Uterus (tissue), 4 donors: ENCODE measurements at places on chromosomes 7 and 10. TPM values are rescaled to one million over a fixed set of nuclear protein-coding genes. Genes with fewer than 3 reads are reported as not detected.

DNA sequence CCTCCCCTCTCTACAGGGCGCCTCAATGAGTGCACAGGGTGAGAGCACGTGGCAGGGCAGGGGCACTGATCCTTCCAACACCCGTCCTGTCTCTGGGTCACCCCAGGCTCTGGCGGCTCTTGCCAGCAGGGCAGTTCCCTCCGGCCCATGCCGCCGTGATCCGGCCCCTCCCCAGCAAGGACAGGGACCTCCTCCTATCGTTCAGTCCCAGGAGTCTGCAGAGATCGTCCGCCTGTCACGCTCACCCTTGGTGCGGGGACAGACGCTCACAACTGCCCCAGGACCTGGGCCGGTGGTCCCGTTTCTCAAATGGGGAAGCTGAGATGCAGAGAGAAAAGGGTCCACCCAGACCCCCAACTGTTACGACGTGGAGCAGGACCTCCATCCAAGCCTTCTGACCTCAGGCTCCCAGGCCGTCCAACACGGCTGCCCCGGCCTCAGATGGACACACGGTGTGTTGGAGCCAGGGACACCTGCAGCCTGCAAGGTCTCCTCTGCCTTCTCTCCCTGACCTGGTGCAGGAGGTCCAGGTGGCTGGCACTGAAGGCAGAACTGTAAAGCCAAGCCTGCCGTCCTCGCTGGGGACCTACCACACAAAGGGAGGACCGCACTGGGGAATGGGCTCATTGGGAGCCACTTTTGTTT is 248.9 kb downstream of the ELFN1 start:
- H3K4me3 ChIP-seq = no peak overlapping the region
- DNase-seq = no peak
- no peaks in the 10 kb centered on the region for H3K27me3 ChIP-seq
- no peaks in the 10 kb centered on the region for H3K4me1 ChIP-seq

GRCh38 chr7:108128514-108128913 is 1.6 kb downstream of the LAMB4 start:
- H3K27me3 ChIP-seq = no peaks in the 10 kb centered on the region
- no peak overlapping the region for H3K4me3 ChIP-seq
- no peak overlapping the region for H3K27ac ChIP-seq
- H3K4me1 ChIP-seq = no peaks in the 10 kb centered on the region
- DNase-seq = no peak
- H3K36me3 ChIP-seq = no peaks in the 10 kb centered on the region

The ZPBP gene
- not detected for total RNA-seq

The FOXK1 gene
- 9.0 TPM for total RNA-seq
